ENCODE measurements at places on chromosomes 6 and 20. TPM values are rescaled to one million over a fixed set of nuclear protein-coding genes. Genes with fewer than 3 reads are reported as not detected.

NUS1 gene
- 49.5 TPM for total RNA-seq

GRCh38 chr6:157519255-157520116 is 138.5 kb downstream of the ZDHHC14 start:
- H3K27ac ChIP-seq, result no peak overlapping the region
- no peak for DNase-seq
- H3K4me3 ChIP-seq, result no peak overlapping the region
- peaks cover 30% of the 10 kb centered on the region for H3K4me1 ChIP-seq
- peaks cover 3% of the 10 kb centered on the region for H3K27me3 ChIP-seq

- peak overlapping the region; percentile 40 for H3K27ac ChIP-seq
- no peak for DNase-seq
- peaks cover 40% of the 10 kb centered on the region for H3K36me3 ChIP-seq
- H3K4me3 ChIP-seq, result no peak overlapping the region
- H3K4me1 ChIP-seq, result peaks cover 24% of the 10 kb centered on the region
Measured at GRCh38 chr6:149457316-149457884, 27.4 kb downstream of the ZC3H12D start.

GRCh38 chr20:50085481-50086365 is 27.2 kb downstream of the UBE2V1 start:
- H3K27me3 ChIP-seq, result no peaks in the 10 kb centered on the region
- peak; percentile 25 for DNase-seq
- H3K27ac ChIP-seq, result peak overlapping the region; percentile 56
- H3K4me3 ChIP-seq, result peak overlapping the region; percentile 45
- H3K36me3 ChIP-seq, result peaks cover 29% of the 10 kb centered on the region

- no peaks in the 10 kb centered on the region for H3K27me3 ChIP-seq
- no peak overlapping the region for H3K4me3 ChIP-seq
- no peaks in the 10 kb centered on the region for H3K4me1 ChIP-seq
- H3K36me3 ChIP-seq, result no peaks in the 10 kb centered on the region
- no peak overlapping the region for H3K27ac ChIP-seq
- DNase-seq, result no peak
Measured at GRCh38 chr6:81575442-81575841, 177.0 kb downstream of the TENT5A start.

DNA sequence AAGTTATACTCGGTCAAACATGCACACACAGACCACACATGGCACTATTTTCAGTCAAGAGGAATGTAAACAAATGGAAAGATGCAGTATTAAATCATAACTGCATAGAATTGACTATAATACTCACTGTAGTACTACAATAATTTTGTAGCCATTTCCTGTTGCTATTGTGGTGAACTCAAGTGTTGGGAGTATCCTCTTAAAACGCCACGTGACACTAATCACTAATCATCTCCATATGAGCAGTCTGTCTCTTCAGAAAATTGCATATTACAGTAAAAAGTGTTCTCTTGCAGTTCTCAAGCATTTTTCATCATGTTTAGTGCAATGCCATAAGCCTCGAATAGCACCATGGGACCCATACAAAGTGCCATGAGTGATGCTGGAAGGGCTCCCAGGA is 258.7 kb upstream of the ID4 start:
- no peaks in the 10 kb centered on the region for H3K27me3 ChIP-seq
- H3K27ac ChIP-seq, result no peak overlapping the region
- H3K4me1 ChIP-seq, result no peaks in the 10 kb centered on the region

GRCh38 chr20:47165376-47165865 is 191.1 kb downstream of the ZMYND8 start:
- H3K4me3 ChIP-seq, result no peak overlapping the region
- no peak for DNase-seq
- no peaks in the 10 kb centered on the region for H3K4me1 ChIP-seq
- H3K27me3 ChIP-seq, result peaks cover 12% of the 10 kb centered on the region
- no peaks in the 10 kb centered on the region for H3K36me3 ChIP-seq

DNA sequence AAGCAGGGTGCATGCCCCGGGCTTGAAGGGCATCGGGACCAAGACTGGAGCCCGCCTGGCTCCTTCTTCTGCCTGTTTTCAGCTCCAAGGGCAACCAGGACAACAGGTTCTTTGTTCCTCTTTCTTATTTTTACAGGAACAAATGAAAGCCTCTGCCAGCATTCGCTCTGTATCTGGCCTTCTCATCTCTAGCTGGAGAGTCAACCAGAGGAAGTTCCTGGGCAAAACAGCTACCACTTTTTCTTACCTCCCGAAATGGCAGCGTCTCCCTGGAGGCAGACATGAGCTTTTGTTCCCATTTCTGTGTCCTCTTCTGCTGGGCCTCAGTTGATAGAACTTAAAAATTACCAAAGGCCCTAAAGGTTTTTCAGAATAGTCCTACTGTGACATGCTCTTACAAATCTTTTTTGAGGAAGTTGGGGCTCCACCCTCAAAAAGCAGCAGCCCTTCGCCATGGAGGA is 74.1 kb upstream of the NAA20 start:
- peaks cover 2% of the 10 kb centered on the region for H3K4me1 ChIP-seq
- no peak overlapping the region for H3K4me3 ChIP-seq
- H3K27ac ChIP-seq, result no peak overlapping the region
- DNase-seq, result no peak

- H3K36me3 ChIP-seq, result peaks cover 7% of the 10 kb centered on the region
- peaks cover 64% of the 10 kb centered on the region for H3K4me1 ChIP-seq
- H3K27ac ChIP-seq, result peak overlapping the region; percentile 82
- DNase-seq, result no peak
- H3K4me3 ChIP-seq, result peak overlapping the region; percentile 68
Measured at GRCh38 chr6:157561414-157561790, 180.4 kb downstream of the ZDHHC14 start.

GRCh38 chr6:37546141-37546871 is 46.6 kb upstream of the CCDC167 start:
- H3K36me3 ChIP-seq, result no peaks in the 10 kb centered on the region
- peaks cover 11% of the 10 kb centered on the region for H3K4me1 ChIP-seq
- no peak overlapping the region for H3K4me3 ChIP-seq
- no peak for DNase-seq
- peaks cover 11% of the 10 kb centered on the region for H3K27me3 ChIP-seq
- H3K27ac ChIP-seq, result no peak overlapping the region

GRCh38 chr20:53124075-53124551 is 152.0 kb downstream of the TSHZ2 start:
- H3K4me1 ChIP-seq, result peaks cover 43% of the 10 kb centered on the region
- H3K36me3 ChIP-seq, result peaks cover 4% of the 10 kb centered on the region
- DNase-seq, result no peak
- H3K4me3 ChIP-seq, result no peak overlapping the region
- H3K27me3 ChIP-seq, result no peaks in the 10 kb centered on the region

- H3K4me3 ChIP-seq, result no peak overlapping the region
- H3K4me1 ChIP-seq, result peaks cover 44% of the 10 kb centered on the region
- H3K27me3 ChIP-seq, result peaks cover 2% of the 10 kb centered on the region
- H3K36me3 ChIP-seq, result peaks cover 23% of the 10 kb centered on the region
Measured at GRCh38 chr20:63974402-63975200, 4.8 kb downstream of the SAMD10 start.
